CD4-positive, alpha-beta T cell treated with Interferon gamma for 1 hour (primary cell): ENCODE measurements at places on chromosomes 3 and 15.

DNA sequence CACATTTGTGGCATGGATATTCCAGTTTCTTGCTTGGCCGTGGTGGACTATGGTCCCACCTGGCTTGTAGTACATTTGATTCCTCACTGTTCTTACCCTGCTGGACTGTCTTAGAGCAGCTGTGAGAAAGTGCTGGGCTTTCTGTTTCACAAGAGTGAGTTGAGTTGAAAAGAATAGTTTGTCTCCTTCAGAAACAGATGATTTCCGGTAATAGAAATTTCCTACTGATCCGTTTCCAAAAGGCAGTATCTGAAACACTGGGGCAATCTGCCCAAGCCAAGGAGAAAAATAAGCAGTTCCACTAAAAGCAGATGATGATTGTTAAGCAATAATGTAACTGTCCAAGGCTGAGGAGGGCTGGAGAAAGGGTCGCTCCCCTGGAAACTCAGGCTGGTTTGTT is 96.0 kb downstream of the SUCLG2 start:
- DNase-seq, result no peak

GRCh38 chr15:31409171-31409570 is 82.5 kb downstream of the KLF13 start:
- no peak for DNase-seq

DNA sequence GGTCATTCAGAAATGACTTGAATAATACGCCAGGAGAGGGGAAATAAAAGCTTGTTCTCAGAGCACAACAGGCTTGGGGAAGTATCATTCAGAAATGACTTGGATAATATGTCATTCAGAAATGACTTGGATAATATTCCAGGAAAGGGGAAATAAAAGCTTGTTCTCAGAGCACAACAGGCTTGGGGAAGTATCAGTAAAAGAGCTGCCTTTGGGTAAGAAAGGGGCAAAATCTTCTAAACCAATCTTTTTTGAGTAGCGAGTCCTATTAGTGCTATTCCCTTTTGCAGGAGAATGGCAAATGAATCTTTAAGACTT is 20.9 kb downstream of the GABRR3 start:
- DNase-seq, result no peak

DNA sequence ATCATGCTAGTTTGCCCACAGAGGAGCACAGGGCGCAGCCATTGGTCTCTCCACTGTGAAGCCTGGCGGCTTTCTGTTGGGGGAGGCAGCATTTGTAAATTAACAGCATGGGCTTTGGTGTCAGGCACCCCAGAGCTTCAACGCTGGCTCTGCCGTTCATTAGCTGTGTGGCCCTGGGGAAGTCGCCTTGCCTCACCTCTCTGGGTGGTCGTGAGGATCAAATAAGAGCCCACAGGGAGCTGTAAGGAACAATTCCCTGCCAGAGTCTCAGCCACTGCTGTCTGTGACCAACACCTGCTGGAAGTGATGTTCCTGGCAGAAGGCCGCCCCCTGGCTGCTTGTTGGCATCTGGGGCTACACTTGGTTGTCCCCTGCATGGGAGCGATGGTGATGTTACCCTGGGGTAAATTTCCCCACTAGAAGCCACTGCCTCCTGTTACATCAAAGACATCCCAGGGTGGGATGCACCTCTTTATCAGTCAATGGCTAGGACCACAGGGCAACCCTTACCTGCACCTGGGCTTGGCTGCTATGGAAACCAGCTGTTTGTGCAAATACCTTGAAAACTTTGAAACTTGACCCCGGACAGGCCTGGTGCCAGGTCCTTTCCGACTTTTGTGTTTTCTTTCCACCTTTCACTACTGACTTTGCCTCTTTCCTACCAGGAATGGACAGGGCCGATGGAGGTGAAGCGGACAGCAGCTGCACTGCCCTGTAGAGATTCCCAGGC is 36.9 kb downstream of the DNASE1L3 start:
- DNase-seq, result peak; percentile 11

- DNase-seq, result no peak
These were observed 6.2 kb upstream of the RAB11A start for GRCh38 chr15:65863106-65863505.

DNA sequence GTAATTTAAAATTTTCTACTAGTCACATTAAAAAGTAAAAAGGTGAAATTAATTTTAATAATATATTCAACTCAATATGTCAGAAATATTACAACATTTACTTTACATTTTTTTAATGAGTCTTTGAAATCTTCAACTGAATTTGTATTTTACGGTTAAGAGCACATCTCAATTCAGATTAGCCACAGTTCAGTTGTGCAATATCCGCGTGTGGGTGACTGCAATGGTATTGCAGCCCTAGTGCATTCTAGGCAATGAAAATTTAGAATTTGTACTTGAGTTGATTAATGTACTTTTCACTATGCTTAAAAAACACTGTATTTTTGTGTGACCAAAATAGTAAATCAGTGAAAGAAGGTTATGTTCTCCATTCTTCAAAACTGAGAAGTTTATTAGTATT is 57.3 kb downstream of the CEP63 start:
- no peak for DNase-seq

DNA sequence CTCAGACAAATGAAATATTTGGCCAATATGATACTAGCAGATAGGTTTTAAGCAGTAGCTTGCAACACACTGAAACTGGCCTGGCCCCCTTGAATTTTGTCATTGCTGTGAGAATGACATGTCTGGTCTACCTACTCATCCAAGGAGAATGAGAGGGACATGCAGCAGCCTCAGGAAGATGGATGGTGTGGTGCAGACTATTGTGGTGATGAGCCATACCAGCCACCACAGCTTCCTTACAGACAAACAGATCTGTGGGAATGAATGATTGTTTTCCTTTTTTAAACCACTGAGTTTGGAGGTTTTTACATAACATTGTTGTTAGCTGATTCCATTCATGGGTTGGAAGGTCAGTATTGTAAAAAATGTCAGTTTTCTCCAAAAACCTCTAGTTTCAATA is 133.7 kb upstream of the POU1F1 start:
- no peak for DNase-seq

- no peak for DNase-seq
These were observed 122.3 kb downstream of the FAM174B start for GRCh38 chr15:92533298-92533697.

DNA sequence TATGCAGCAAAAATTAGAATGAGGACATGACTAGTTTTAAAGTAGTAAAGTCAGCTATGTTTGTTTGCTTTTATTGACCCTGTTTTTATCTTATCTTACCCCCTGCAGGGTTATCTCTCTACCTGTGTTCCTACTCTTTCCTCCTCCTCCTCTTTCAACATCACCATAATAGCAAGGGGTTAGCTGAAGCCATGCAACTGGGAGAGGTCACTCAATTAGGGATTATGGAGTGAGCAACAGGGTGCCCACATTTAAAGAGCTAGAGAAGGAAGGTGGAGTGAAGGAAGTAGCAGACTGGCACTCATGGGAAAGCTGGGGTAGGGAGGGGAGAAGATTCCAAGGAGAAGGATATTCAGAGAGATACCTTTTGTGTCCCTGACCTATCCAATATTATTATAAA is 125.9 kb downstream of the LRTM1 start:
- DNase-seq, result no peak

DNA sequence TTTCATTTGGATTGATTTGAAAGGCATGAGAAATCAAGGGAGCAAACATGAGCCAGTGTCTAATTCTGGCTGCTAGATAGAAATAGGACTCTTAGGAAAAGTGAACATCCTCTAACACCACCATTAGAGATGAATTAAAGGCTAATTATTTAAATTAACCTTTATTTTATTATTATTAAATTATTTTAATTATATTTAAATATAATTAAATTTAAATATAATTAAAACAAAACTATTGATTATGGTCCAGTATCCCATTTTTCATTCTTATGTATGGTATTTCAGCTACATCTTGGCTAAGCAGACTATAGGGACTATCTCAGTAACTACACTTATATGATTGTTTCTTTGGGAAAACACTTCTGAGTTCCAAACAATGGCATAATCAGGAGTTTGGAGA is 904.8 kb downstream of the NAALADL2 start:
- DNase-seq, result no peak

DNA sequence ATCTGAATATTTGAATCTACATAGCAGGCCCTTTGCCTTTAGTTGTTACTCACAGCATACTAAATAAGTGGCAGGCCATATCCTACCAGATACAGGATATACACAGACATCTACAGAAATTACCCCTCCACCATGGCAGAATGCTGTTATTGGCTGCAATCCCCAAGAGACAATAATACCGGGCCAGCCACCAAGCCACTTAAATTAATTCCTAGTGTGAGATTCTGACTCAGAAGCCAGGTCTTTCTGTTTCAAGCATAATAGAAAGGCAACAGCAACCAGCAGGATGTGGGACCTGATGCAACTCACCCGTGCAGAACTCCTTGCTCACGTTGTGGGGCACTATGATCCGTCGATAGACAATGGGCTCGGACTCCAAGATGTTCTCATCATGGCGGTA is 39.8 kb downstream of the CLK3 start:
- DNase-seq, result no peak

DNA sequence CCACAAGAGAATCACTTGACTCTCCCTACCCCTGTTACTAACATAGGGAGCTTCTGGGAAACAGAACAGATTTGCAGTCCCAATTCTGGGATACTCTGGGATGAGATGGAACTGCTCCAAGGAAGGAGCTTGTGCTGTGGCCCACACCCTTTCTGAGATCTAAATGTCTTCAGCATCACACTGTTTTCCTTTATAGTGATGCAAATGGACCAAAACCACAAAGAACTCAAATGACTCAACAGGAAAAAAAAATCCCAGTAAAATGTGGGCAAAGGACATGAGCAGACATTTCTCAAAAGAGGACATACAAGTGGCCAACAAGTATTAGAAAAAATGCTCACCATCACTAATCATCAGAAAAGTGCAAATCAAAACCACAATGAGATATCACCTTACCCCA is 155.6 kb downstream of the NECTIN3 start:
- no peak for DNase-seq

DNA sequence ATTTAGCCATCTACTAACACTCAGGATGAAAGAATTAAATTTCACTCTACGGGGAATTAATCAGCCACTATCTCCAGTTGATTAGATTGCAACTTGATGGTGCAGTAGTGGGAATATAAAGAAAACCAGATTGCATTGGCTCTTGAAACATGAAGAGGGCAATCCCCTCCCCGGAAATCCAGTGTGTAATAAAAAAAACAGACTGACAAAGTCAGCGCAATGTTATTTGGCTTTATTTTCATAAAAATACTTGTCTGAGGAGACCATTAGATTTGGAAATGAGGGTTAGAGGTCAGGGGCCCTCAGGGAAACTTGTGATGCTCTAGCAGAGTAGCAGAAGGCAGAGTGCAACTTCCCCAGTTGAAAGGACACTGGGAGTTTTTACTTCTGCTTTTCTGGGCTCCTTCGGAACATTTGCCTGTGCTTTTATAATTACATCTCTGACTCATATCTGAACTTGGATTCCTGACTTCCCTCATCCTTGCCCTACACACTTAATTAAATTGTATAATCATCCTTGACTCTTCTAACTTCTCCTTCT is 326.8 kb downstream of the TUSC7 start:
- peak; percentile 33 for DNase-seq

DNA sequence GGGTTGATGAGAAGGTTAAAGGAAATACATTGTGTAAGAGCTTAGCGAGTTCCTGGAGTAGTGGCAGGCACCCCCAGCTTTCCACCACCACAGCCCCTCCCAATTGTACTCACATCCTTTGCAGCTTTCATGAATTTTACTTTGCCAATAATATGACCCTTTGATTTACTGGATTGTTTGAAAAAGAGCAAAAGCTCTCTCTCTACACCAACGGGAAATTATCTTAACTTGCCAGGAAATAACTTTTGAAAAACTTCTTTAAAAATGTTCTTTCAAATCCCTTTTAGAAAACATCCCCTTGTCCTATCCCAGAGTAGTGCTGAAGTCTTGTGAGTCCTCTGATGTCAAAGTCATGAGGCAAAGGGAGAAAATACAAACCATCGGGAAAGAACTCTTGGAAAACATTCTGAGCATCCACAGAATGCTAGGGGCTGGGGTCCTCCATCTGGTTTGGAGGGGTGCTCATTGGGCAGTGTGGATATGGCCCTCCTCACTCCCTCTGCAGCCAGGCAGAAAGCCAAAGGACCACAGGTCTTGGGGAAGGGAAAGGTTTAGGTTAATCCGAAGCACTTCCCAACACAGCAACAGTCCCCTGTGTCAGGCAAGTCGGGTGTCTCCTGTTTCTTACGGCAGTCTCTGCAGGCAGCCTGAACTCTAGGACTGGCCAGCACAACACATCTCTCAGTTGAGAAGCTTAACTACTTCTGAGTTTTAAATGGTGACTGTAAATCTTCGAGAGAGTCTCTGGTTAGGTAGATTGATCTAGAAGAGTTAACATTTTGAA is 36.5 kb downstream of the BOC start:
- DNase-seq, result no peak

DNA sequence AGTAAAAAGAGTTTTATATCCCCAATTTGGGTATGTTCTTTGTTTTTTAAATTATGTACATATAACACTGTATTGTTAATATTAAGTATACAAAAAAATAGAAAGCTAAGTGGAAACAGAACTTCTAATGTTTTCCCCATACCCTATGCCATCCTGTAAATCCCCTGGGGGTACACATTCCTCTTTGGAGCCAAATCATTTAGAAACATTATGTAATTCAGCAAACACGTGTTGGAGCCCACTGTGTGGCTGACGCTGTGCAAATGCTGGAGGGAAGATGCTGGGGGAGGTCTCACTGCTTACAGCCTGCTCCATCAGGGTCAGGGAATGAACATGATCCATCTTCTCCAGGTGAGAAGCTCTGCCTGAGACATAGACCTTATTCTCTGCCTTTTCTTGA is 52.8 kb downstream of the CRTC3 start:
- no peak for DNase-seq

- peak; percentile 60 for DNase-seq
These were observed 19.5 kb downstream of the MRAS start for GRCh38 chr3:138367911-138368310.

GRCh38 chr3:16076564-16076963 is 97.9 kb upstream of the GALNT15 start:
- no peak for DNase-seq

DNA sequence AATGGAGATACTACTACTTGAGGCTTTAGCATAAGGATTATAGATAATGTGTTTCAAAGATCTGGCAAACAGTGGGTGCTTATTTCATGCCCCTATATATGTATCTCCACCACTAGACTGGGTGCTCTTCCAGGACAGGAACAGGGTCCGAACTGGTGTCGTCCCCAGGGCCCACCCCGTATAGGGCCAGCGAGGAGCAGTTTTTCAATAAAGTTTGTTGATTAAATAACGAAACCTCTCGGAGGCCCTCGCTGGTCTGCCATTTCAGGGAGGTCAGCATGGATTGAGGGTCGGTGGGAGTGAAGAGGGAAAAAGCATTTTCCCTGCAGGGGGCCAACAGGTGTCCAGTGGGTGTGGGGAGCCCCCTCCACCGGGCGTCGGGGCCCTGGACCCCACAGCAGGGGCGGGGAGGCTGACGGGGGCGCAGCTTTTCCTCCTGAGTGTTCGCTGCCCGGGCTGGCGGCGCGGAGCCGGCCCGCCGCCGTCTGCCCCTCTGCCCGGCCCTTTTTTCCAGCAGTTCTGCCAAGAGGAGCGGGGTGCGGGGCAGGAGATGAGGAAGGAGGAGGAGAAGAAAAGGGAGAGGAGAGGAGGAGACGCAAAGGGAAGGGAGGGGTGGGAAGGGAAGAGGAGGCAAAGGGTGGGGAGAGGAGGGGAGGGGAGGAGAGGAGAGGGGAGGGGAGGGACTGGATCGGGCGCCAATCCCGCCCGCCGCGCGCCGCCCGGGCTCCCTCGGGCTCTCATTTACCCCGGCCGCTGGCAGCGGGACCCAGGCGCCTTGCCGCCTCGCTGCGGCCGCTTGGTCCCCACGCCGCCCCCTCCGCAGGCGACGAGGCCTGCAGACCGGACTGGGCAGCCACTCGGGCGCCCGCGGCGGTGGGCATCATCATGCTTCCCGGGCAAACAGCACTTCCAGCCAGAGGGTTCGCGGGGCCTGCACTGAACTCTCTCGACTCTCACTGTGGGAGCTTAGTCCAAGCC is 66.3 kb downstream of the ISG20 start:
- no peak for DNase-seq
